Prostate gland (tissue), 2 donors: ENCODE measurements at places on chromosomes 1 and 21. TPM values are rescaled to one million over a fixed set of nuclear protein-coding genes. Genes with fewer than 3 reads are reported as not detected.

LAD1 gene
- 26.8 TPM for total RNA-seq

- H3K4me1 ChIP-seq, result no peaks in the 10 kb centered on the region
- DNase-seq, result no peak
- H3K36me3 ChIP-seq, result no peaks in the 10 kb centered on the region
- H3K4me3 ChIP-seq, result no peak overlapping the region
Observed at GRCh38 chr1:39947260-39947659, 7.7 kb upstream of the MFSD2A start.

GRCh38 chr1:160108888-160109662 is 6.5 kb upstream of the ATP1A2 start:
- H3K4me1 ChIP-seq, result no peaks in the 10 kb centered on the region
- DNase-seq, result no peak
- H3K36me3 ChIP-seq, result no peaks in the 10 kb centered on the region

DNA sequence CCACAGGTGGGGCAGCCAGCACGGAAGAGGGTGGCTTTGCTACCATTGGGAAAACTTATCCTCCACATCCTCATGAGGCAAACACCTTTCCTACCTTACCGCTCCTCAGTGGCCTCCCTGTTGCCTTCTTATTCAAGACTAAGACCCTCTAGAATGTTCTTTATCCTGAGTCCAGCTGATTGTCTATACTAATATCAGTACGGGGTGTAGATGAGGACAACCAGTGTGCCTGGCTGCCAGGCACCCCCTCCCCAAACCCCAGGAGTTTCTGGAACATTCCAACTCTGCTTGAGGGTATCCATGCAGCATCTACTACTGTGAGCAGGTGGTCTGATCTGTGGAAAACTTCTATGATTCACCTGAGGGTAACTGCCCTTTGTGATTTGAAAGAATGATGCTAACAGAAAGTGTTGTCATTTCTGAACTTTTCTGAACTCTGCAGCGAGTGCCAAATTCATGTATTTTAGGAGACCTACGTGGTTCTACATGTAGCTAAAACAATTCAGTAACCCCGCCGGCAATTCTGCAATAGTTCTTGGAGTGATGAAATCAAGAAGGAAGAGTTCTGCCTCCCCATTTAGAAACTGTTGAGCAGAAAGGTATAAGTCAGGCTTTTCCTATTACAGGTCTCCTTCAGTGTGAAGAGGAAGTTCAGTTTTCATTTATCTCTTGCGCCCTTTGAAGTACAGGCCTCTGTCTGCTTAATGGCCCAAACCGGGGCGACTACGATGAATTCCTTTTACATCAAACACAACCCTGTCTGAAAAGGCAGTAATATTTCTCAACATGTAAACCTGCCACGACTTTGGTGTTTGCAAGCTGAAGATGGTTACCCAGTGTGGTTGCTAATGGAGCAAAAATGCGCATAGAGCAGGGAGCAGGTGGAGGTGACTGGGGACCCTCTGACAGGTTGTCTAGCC is 80.4 kb downstream of the RUNX1 start:
- H3K4me1 ChIP-seq, result no peaks in the 10 kb centered on the region
- DNase-seq, result no peak

DNA sequence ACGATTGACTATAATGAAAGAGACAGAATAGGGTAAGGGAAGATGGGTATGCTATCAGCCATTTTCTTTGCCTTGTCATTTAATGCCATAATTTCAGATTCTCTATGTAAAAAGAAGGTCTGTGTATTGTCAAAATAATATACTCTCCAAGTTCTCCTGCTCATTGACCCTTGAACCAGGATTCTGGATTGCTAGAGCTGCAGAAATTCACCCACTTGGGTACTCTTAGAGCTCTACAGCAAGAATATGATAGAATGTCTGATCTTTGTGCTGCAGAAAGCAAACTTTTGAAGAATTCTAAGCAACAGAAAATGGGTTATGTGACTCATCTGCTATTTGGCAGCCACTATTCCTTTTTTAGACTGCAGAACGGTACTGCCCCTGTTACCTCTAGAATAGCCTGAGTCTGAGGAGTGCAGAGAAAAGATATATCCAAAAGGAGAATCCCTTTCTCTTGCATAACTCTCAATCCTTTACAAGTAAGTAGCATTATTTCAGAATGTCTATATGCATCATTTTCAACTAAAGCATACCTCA is 78.2 kb upstream of the TENT5C start:
- DNase-seq, result no peak
- no peaks in the 10 kb centered on the region for H3K4me1 ChIP-seq
- H3K4me3 ChIP-seq, result no peak overlapping the region
- no peaks in the 10 kb centered on the region for H3K36me3 ChIP-seq
- no peak overlapping the region for H3K27ac ChIP-seq

- H3K36me3 ChIP-seq, result peaks cover 2% of the 10 kb centered on the region
- peak overlapping the region; percentile 64 for H3K4me3 ChIP-seq
- H3K4me1 ChIP-seq, result peaks cover 6% of the 10 kb centered on the region
- H3K27me3 ChIP-seq, result no peaks in the 10 kb centered on the region
- peak overlapping the region; percentile 73 for H3K27ac ChIP-seq
- DNase-seq, result no peak
Observed at GRCh38 chr1:169106921-169107602, 572 bp downstream of the ATP1B1 start.

- DNase-seq, result no peak
- H3K27ac ChIP-seq, result no peak overlapping the region
- H3K4me1 ChIP-seq, result no peaks in the 10 kb centered on the region
Observed at GRCh38 chr1:200260597-200261335, 149.1 kb downstream of the ZNF281 start.

DNA sequence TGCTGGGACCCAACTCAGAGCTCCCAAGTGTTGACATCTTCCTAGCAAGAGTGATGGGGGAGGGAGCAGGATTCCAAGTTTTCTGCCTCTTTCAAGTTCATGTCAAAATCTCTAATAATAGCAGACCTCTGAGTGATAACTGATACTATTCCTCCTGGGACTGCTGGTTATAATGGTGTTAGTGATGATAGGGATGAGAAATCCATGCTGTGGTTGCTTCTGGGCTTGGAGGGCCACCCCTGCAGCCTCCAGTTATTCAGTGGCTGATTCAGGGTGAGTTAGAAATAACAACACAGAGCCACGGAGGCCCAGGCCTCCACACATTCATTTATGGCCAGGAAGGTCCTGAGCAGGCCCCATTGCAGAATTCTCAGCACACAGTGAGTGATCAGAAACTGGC is 40.6 kb upstream of the ARTN start:
- H3K27ac ChIP-seq, result no peak overlapping the region
- no peaks in the 10 kb centered on the region for H3K36me3 ChIP-seq
- H3K27me3 ChIP-seq, result no peaks in the 10 kb centered on the region
- no peaks in the 10 kb centered on the region for H3K4me1 ChIP-seq
- H3K4me3 ChIP-seq, result no peak overlapping the region
